ENCODE measurements at places on chromosomes 4 and X.
A peak's percentile ranks its signal among the peaks of the same experiment; 100 is the strongest.

- no peak for DNase-seq
Observed at GRCh38 chrX:79235899-79236298, 91.4 kb downstream of the GPR174 start.

- DNase-seq: no peak
Observed at GRCh38 chr4:90960433-90960832, 833.2 kb downstream of the CCSER1 start.

- DNase-seq: no peak
Observed at GRCh38 chr4:26402458-26402857, 81.6 kb downstream of the RBPJ start.

DNA sequence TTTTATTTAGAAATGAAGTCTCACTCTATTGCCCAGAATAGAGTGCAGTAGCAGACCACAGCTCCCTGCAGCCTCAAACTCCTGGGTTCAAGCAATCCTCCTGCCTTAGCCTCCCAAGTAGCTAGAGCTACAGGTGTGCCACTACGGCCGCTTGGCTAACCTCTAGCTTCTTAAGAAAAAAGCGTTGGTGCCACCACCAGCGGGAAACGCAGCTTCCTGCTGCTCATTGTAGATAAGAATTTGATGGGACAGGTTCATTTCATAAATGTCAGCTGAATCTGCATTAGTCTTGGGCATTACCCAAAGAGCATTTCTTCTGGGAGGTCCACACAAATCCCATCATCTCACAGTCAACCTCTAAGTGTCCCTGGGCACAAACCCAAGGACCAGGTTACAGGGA, 33.2 kb upstream of the NAP1L5 start:
- DNase-seq: no peak

GRCh38 chr4:63729519-63729918, 679.7 kb downstream of the TECRL start:
- DNase-seq: no peak

DNA sequence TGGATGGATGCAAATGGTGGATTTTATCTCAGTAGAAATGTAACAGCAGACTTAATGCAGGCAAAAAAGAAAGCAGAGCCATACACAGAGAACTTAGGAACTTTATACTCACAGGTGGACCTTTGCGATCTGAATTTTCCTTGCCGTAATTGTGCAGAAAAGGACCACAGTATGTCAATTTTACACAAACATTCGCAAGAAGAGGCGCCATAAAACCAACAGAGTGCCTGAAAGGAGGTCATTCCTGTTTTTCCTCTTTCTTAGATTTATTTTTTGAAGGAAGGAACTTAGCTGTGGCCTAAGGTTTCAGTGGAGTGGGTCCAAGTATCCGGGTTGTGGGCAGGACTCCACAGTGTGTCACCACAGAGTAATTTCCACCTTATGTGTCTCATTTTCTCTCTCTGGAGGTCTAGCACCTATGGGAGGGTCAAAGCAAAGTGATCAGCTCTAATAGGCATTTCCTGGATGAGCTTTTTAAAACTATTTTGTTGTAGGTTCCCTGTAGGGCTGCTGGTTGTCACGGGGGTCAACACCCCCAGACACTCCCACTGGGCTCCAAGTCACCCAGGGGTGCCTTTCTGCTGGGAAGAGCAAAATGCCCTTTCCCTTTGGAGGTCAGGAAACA, 24.7 kb upstream of the PBDC1 start:
- peak; percentile 37 for DNase-seq

DNA sequence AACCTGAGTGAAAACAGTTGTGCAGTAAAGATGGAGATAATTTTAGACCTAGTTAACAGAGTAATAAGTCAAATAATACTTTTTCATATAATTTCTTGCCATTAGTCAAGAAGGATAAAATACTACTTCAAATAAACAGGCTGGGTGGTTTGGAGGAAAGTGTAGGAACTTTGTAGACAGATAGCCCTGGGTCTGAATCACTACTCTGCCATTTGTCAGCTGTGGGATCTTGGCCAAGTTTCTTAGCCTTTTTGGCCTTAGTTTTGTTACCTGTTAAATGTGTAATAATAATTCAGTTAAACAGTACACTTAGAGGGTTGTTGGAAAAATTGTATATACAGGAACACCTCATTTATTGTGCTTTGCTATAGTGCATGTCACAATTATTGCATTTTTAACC, 163.7 kb downstream of the NPNT start:
- no peak for DNase-seq

DNA sequence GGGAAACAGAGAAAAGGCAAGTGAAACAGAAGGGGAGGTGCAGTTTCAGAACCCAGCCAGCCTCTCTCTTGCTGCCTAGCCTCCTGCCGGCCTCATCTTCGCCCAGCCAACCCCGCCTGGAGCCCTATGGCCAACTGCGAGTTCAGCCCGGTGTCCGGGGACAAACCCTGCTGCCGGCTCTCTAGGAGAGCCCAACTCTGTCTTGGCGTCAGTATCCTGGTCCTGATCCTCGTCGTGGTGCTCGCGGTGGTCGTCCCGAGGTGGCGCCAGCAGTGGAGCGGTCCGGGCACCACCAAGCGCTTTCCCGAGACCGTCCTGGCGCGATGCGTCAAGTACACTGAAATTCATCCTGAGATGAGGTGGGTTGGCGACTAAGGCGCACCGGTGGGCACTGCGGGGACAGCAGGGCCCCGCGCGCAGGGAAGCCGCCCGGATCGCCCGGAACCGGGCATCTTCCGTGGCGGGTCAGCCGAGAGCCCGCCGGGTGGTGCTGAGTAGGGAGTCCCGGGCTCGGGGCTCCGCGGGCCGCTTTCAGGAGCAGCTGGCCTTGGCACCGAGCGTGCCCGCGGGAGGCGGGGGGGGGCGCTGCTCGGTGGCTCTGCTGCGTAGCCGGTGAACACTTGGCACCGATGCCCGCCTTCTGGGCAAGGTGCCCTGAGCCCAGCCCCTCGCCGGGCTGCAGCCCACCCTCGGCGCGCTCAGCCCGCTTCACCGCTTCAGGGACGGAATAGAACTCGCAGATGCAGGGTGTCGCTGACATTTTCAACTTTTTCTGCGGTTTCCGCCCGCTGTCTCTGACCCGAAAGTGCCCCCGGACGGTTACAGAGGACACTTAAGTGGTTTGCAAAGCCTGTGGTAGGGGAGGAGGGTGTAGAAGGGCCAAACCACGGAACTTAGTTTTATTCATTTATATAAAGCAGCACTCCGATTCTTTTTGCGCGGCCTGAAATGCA, at the start of gene CD38:
CD38 (plus strand) TSS at position 40 of the 953 bp plus-strand sequence; CDS start at position 127, 87 bp downstream.
- DNase-seq: peak; percentile 74

GRCh38 chr4:163217505-163217904, 50.8 kb upstream of the NAF1 start:
- DNase-seq: no peak

GRCh38 chr4:185662030-185662778, 126.9 kb upstream of the PDLIM3 start:
- no peak for DNase-seq

DNA sequence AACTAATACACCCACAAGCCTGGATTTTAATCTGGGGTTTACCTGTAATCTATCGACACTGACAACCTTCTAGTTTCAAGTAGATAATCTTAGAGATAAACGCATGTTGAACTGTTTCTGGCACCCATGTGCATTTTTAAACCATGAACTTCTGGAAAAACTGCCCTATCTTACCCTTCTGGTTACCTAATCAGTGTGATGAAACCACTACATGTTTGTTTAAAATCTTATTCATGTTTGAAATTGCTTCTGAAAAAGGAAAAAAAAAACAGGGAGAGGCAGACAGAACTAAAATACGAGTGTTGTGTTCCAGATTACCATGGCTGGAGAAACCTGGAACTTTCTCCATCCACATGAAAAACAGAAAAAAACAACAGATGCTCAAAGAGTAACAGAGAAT, 139.3 kb downstream of the MID1IP1 start:
- DNase-seq: no peak

DNA sequence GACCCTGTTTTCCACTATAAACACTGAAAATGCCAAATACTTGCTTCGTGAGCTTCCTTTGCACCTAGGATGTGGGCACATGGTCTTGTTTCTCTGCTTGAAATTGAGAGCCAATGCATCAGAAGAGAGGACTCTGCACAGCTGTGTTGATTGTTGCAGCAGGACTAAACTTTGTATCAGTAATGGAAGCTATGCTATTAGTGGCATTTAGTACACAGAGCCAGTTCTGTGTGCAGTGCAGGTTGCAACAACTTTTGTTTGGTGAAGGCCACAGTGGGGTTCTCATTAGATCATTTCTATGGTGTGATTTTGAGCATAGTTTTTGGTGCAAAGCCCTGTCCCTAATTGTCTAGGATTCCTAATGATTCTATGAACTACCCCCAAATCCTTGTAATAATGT, 54.4 kb upstream of the ANKRD17 start:
- DNase-seq: no peak

Data from activated T-cell treated with anti-CD3 and anti-CD28 coated beads, Interleukin-2, amount 50 U/mL, for 24 hours (primary cell).